ENCODE measurements at places on chromosomes 1 and 21. TPM values are rescaled to one million over a fixed set of nuclear protein-coding genes. Genes with fewer than 3 reads are reported as not detected.

GRCh38 chr1:85151446-85151845 is 49.4 kb downstream of the SYDE2 start:
- DNase-seq = no peak

The CYP4B1 gene
- total RNA-seq = not detected

- no peak for DNase-seq
Observed at GRCh38 chr1:161241682-161242081, 3.7 kb upstream of the NR1I3 start.

The TMEM52 gene
- 0.64 TPM for total RNA-seq

The KTI12 gene
- 17.8 TPM for total RNA-seq

The DNAJC6 gene
- total RNA-seq = 2.9 TPM

DNA sequence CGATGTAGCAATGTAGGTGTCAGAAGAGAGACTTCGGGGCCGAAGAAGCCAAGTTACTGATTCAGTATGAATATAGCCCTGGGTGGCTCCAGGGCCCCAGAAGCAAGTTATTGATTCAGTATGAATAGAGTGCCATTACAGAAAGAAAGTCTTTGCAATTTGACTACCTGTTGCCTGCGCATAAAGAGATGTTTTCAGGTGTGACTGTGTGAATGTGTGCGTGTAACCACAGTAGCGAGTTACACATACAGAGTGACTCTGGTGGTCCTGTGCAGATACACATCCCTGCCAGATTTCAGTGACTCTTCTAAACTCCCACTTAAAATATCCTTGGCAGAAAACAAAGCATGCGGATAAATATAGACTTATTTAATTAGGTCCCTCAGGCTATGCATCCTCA is 142.7 kb upstream of the CD34 start:
- DNase-seq = no peak

The SPRR4 gene
- total RNA-seq = not detected

DNA sequence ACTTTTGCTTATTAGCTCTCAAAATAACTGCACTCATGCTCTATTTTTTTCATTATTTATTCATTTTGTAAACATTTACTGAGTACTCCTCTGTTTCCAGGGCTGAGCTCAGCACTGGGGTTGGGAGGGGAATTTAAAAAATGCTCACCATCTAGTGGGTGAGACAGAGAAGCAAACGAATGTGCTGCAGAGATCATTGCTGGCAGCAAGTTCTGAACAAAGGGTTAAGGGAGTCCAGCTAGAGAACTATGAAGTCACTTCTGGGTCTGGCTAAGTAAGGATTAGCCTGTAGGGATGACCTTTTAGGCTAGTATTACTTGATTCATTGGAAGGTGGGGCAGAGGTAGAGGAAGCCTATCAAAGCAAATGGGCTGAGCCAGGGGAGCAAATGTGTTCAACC is 99.1 kb upstream of the ZNF644 start:
- no peak for DNase-seq

GRCh38 chr1:109258481-109259466 is 9.4 kb downstream of the CELSR2 start:
- no peak for DNase-seq

DNA sequence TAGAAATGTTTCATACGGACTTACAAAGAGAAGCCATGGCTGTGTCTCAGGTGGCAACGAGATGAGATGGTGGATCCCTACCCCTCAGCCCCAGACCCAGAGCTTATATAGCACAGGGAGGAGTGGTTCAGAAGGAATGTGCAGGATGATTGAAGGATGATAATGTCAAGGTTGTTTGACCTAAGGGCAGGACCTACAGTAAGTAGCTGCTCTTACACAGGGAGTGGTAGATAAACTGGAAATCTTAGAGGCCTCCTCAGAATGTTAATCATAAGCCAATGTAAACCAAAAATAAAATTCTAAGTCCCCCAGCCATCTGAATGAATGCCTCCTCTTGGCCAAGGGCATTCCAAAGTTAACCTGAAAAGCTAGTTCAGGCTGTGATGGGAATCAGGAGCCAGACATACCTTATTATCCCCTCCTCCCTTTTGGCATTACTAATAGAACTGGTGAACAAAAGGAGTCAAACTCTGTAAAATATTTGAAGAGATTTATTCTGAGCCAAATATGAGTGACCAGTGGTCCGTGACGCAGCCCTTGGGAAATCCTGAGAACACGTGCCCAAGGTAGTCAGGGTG is 45.8 kb upstream of the PDE9A start:
- no peak for DNase-seq

DNA sequence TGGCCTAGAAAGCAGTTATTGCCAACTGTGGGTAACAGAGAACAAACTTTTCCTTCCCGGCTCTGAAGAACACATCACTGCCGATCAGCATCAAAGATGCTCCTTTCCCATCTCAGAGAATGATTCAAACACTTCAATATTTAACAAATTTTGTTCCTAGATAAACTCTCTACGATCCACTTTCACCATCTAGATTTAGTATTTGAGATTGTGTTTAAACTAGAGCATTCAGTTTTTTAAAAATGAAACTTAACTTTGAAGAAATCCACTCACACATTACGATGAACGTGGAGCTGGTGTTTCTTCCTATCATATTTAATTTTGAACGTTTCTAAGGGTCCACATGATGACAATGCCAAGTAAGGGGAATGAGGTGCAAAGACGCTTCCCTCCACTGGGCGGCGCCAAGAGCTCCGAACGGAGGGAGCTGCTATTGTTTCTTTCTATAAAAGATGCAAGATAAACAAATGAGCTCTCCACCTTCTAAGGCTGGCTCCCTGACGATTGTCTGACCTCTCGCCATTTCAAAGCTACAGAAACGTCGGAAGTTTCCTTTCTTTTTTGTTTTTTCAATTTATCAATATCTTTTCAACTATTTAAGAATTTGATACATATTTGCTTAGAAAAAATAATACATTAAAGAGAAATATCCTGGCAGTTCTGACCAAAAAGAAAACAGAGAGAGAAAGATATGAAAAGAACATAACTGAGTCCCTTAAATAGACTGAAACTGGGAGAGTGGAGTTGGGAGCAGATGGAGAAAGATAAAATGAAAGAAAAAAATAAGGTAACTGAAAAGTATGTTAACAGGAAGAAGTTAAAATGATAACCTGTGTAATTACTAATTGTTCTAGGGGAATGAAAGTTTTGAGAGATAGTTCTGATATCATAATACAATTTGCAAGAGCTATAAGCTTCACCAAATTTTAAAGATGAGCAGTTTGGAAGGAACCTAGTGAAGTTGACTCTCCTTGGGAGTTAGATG is 4.4 kb upstream of the BARHL2 start:
- peak; percentile 64 for DNase-seq

GRCh38 chr1:8419861-8420260 is 101.9 kb downstream of the SLC45A1 start:
- DNase-seq = no peak

GRCh38 chr1:22801761-22802160 is 91.1 kb downstream of the EPHB2 start:
- no peak for DNase-seq

DNA sequence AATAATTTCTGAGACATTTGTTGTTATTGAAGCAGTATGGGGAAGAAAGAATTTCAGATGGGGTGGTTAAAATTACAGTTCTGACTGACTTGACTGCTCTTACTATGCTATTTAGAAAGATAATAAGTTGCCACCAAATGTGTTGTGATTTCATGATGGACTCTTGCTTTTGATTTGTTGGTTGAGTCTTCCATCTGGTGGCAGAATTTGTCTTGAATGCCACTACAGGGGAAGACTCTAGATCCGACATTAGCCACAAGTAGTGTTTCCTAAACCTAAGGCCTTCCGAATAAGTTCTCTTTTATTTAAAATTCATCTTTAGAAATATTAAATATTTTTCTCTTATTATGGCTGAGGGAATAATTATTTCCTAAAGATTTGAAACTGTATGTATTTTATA is 190.9 kb upstream of the ADGRL4 start:
- peak; percentile 54 for DNase-seq

The LEFTY2 gene
- total RNA-seq = not detected

GRCh38 chr21:45875881-45876280 is 105.7 kb upstream of the COL6A1 start:
- DNase-seq = no peak

- DNase-seq = no peak
Observed at GRCh38 chr1:226687426-226687825, 51.7 kb downstream of the ITPKB start.

DNA sequence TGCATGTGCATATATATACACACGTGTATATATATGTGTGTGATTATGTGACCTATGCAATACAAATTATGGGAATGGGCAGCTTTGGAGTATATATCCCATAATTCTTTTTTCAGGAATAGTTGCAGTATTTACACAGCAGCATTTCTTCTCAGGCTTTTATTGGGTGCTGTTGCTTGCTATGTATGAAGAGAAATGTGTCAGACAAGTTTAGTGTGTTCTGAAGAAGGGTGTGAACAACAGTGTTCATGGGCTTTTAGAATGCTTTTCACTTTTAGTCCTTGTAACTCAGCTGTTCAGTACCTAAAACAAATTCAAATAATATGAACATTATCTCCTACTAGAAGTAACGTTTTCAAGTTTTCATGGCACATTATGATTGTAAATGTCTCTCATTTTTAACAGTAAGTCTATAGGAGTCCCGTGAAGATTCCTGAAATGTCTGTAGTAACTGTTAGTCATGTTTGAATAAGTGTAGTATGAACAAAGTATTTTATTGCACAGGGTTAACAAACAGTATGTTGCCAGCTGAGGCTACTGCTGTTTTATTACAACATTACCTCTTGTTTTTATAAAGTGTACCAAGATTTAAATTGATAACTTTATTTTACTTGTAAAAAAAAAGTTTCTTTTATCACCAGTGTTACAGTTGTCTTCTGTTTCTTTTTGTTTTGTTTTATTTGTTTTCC is 42.5 kb downstream of the TMED5 start:
- DNase-seq = no peak

The MATN1 gene
- total RNA-seq = 0.32 TPM

- DNase-seq = no peak
Observed at GRCh38 chr1:245108246-245108645, 46.5 kb upstream of the KIF26B start.

DNA sequence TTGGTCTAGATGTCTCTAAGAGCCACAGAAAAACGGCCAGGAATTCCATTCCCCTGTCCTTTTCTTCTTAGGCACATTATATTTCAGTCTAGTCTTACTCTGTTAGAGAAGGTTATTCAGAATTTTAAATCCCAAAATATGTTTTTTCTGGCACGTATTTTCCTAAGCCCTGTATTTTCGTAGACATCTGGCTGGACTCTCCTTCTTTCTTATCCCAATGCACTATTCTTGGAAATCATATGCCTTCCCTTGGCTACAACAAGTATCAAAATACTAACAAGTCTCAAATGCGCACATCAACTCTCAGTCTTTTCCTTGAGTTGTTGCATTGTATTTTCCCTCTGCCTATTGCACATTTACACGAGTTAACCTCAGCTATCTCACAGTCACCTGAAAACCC is 96.2 kb downstream of the DPYD start:
- DNase-seq = no peak
